ENCODE measurements at places on chromosomes 6 and 20.
A peak's percentile ranks its signal among the peaks of the same experiment; 100 is the strongest.

- no peak for DNase-seq
Observed at GRCh38 chr20:52313341-52313963, 121.9 kb upstream of the ZFP64 start.

DNA sequence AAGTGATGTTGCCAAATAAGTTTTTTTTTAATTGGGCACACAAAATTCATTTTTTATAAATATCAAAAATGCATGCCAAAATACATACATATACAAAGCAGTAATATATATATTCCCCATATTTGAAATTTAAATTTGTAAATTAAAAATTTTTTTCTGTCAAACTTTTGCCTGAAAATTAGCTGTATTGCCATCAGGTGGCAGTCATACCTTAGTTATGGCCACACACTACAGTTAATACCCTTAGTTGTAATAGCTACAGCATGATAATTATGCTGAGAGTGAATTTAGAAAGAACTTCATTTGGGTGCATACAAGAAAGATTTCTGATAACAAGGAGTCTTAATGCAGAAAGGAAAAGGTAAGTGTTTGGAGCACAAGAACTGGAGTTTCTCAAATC is 46.2 kb upstream of the SDHAF4 start:
- DNase-seq: no peak

- DNase-seq: peak; percentile 27
Observed at GRCh38 chr6:117547688-117548621, 54.4 kb downstream of the GOPC start.

- no peak for DNase-seq
Observed at GRCh38 chr6:48610846-48611245, 499.8 kb upstream of the PTCHD4 start.

DNA sequence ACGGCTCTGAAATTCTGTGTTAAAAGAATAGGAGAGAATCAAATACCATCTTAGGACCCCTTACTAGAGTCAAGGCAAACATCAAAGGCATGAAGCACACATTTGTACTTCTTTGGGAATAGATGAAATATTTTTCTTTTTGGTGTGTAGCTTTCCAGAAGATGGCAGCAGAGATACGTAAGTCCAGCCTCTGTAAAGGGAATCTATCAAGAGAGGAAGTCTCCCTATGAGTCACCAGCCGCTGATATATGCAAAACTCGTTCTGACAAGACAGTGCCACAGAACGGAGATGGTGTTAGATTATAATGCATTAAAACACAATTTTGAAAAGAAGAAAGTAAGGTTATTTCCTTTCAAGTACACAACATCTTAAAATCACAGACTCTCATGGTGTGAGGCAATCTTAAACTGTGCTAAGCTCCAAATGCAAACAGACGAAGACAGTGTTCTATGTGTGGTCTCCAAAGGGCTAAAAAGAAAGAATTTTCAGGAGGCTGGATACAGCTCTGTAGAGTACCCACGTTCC is 120.0 kb upstream of the AGPAT4 start:
- peak; percentile 3 for DNase-seq

GRCh38 chr6:134398453-134398852 is 80.5 kb upstream of the SGK1 start:
- no peak for DNase-seq

DNA sequence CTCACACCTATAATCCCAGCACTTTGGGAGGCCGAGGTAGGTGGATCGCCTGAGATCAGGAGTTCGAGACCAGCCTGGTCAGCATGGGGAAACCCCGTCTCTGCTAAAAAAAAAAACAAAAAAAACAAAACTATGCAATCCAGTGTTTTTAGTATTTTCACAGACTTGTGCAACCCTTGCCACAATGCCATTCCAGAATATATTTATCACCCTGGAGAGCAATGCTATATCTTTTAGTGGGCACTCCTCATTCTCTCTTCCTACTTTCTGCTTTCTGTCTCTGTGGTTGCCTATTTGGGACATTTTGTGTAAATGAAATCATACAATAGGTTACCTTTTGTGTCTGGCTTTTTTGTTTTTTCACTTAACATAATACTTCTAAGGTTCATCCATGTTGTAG is 39.1 kb upstream of the MROH8 start:
- DNase-seq: no peak

DNA sequence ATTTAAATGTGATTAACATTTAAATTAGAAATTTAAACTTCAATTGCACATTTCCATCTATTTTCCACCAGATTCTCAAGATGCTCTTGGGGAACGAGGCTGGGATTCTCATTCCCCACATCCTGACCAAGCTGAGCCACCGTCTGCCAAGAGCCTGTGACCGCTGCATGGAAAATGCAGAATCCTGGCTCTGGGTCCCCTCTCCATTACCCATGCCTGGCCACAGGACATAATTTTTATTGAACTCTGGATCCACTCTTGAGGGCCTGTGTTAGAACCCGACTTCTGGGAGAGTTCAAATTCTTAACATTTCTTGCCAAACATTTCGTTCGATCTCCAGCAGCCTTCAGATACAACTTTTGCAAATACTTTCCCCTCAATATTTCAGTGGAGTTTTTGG is 201.6 kb upstream of the SNX9 start:
- no peak for DNase-seq

- no peak for DNase-seq
Observed at GRCh38 chr6:43495409-43495941, 14.7 kb downstream of the LRRC73 start.

DNA sequence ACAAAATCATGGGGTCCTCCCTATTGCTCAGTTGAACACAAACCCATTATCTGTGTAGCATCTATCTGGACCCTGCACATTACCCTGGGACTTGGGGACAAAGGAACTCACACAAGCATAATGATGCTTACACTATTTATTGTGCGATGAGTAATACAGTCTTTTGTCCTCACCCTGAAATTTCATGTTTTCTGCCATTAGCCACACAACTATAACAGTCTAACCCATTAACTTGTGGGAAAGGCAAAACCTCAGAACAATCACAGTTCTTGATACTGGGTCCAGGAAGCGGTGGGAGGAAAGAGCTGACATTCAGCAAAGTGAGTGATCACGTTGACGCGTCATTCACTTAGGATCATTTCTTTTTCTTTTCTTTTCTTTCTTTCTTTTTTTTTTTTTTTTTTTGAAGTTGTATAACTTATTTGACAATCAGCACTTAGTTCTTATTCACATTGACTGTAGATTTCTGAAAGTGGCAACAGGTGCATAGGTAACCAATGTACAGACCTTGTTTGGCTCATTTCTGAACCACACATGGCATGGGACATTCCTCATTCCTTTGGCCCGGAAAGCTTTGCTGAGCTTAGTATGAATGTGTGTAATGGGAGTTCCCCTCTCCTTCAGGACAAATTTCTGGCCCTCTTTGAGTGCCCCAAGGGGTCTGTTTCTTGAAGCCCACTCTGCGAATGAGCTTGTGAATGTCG is 94.8 kb upstream of the CNKSR3 start:
- no peak for DNase-seq

DNA sequence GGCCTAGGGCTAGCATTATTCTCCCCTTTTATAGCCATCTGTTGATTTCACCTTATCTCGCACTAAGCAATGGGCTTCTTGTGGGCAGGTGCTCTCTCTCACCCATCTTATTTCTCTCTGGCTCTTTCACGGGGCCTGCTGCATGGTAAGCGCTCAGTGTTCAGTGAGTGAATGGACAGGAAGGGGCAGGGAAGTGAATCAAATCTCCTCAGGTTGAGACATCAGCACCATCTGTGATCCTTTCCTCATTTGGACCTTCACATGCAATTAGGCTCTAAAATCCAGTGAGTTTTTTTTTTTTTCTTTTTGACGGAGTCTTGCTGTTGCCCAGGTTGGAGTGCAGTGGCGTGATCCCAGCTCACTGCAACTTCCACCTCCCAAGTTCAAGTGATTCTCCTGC is 76.5 kb upstream of the EZR start:
- DNase-seq: no peak

DNA sequence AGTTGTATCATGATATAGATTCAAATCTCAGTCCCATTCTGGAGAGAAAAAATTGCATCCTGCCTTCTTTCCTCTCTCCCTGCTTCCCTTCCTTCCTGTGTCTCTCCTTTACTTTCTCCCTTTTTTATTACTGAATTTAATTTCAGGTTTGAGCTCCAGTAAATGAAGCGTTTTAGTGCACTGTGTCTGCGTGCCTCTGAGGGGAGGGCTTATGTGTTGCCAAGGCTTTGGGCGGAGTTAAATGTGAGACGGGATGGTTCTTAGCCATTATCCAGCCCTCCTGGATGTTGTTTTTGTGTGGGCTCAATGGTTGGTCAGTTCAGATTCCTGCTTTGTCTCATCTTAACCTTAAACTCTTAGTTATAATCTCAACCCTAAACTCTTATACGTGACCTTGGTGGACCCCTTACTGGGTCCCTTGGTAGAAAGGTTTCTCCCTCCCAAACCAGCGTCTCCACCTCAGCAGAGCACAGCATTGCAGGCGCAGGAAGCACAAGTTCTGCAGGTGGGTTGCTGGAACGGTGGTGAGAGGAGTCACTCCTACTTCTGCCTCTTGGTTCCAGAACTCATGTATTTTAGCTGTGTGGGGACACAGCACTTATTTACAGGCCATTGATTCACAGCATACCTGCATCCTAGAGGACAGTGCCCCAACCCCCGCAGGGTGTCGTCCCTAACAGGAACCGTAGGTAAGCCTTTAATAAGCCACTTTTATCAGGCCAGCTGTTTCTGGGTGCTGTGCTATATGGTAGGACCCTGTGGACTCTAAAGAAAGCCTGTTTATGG is 68.5 kb downstream of the DNAH8 start:
- DNase-seq: no peak

DNA sequence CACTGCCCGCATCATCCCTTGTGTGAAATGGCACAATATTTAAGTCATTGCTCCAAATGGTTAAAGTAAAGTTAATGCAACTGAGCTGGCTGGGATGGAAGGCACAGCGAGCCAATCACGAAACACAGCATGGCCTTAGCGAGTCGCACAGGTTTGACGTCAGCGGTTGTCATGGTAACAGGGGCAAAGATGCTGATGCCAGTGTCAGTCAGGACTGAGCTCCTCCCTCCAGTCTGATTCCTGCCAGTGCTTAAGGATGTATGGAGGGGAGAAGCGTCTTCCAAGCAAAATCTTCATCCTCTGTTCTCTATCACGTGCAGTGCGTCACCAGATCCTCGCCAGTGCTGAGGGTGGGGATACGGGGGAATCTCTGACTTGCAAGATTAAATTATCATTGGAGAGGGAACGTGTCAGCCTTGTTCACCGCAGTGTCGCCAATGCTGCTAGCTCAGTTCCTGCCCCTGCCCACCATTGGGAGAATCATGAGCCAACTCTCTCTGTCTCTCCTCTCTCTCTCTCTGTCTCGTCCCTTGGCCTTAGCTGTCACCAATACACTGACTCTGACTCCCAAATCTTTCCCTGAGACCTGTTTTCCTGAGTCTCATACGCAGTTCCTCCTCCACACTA is 24.5 kb downstream of the TSPYL4 start:
- no peak for DNase-seq

DNA sequence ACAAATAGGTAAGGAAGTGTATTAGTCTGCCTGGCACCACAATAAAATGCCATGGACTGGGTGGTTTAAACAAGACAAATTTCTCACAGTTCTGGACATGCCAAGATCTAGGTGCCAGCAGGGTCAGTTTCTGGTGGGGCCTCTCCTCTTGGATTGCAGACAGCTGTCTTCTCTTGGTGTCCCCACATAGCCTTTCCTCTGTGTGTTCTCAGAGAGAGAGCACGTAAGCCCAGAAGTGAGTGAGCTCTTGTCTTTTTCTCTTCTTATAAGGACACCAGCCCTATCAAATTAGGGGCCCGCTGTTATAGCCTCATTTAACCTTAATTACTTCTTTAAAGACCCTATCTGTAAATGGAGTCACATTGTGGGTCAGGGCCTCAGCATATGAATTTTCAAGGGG is 28.3 kb downstream of the SMPDL3A start:
- no peak for DNase-seq

DNA sequence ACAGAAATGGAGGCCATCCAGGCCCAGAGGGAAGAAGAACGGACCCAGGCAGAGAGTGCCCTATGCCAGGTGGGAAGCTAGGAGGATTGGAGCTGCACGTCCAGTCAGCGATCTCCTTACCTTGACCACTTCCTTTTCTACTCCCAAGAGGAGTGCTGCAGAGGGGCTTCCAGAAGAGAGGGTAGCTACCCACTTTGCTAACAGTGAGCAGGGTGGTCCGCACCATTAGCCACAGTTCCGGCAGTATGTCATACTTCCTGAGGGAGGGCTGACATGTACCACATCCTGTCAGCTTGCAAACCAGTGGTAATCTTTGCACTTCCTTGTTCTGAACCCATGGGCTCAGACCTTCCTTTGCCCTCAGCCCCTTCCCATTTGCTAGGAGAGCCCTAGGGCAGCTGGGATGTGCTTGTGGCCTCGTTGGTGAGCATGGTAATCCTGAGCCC is 35.4 kb downstream of the CEP250 start:
- DNase-seq: peak; percentile 29

- DNase-seq: no peak
Observed at GRCh38 chr20:4151991-4152695, 136.8 kb upstream of the RNF24 start.

GRCh38 chr6:92864966-92865555 is 554.3 kb downstream of the EPHA7 start:
- no peak for DNase-seq

DNA sequence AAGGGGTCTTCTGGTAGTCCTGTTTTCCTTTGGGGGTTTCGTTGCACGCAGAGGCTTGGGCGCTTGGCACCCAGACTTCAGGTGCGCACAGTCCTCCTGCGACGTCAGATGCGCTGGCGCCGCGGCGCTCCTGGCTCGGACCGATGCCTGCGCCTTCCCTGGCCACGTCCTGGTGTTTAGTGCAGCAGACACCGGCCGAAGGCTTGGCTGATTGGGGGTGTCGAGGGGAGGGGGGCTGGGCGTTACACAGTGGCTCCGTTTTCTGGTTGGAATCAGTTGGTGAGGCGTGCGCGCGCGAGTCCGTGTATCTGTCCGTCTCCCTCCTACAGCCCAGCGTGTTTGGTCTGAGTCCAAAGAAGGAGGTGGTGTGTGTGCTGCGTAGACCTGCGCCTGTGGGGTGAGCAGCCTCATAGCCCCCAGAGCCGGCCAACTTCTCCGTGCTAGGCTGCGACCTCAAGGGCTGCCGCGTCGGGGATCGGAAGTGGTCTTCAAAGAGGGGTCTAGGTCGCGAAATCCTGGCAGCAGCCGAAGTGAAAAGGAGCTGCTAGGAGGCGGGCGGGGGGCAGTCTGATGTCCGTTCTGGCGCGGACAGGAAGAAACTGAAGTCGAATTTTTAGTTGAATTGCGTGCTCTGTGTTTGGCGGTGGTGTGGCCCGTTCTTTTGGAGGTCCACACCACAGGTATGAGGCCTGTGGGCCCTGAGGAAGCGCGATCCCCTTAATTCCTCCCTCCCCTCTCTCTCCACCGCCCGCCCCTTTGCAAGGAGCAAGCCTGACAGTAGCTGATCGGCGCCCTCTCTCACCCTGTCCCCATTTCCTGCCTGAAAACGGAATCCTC is 1.5 kb downstream of the SYNDIG1 start:
- no peak for DNase-seq

Data from activated CD8-positive, alpha-beta memory T cell treated with anti-CD3 and anti-CD28 coated beads for 1 hour (primary cell).